Esophagus squamous epithelium (tissue), 5 donors: ENCODE measurements at places on chromosomes 4 and X.

DNA sequence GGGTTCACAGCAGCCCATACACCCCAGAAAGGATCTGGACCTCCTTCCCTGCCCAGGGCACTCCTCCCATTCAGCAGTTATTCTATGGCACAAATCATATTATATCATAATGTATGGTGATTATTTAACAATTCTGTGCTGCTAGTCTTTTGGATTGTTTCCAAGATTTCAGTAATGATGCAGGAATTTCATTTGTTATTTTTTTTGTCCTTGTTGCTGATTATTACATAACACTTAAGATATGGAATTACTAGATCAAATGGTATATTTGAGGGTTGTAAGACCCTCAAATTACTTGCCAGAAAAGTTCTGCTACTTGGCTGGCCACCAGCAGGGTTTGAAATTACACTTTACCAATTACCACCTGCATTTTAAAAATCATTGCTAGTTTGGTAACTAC lies 36.4 kb downstream of the QDPR start:
- DNase-seq, result no peak

GRCh38 chr4:38785901-38786402 lies 3.2 kb upstream of the TLR10 start:
- no peak for DNase-seq

DNA sequence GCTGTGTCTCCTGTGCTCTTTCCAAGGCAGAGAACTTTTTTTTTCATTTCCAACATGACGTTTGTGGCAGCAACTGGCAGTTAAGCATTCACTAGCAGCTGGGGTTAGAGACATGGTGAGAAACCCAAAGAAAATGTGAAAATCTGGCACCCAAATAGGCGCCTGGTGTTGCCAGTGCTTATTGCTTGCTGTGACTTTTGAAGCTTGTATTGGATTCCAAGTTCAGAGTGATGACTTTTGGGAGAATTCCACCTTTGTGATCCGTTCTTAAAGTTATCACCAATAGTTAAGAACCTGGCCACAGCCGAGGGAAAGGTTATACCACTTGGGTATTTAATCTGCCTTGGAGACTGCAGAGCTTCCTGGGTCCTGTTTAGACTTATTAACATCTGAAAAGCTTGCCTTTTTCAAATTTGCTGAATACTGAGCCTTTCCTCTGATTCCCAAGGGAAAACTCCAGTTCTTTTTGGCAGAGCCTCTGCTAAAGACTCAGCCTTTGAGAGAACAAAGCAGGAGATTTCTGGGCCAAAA lies 101.0 kb downstream of the OPHN1 start:
- no peak for DNase-seq

DNA sequence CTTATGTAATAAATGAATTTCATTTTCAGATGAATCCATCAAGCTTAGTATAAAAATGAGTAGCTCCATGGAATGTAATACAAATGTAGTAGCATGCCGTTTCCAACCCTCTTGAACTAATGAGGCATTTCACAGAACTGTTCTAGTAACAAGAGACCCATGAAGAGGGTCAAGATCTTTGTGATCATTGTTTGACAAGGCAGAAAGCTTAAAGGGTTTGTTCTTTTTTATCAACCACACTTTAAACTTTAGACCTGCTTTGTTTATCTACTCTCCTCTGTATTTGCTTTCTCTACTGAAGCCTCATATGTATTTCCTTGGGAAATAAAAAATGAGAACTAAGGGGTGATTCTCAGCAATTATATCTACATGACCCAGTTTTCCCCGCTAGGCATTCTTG lies 513.9 kb downstream of the ARAP2 start:
- DNase-seq, result no peak

DNA sequence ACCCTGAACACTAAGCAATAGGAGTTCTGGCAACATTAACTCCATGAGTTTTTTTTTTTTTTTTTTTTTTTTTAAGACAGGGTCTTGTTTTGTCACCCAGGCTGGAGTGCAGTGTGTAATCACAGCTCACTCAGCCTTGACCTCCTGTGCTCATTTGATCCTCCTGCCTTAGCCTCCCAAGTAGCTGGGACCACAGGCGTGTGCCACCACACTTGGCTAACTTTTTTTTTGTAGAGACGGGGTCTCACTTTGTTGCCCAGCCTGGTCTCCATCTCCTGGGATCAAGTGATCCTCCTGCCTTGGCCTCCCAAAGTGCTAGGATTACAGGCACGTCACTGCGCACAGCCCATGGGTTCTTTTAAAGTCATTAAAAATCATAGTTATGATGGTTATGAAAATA lies 5.1 kb downstream of the RHOH start:
- no peak for DNase-seq

GRCh38 chrX:12021698-12022097 lies 116.6 kb upstream of the FRMPD4 start:
- DNase-seq, result no peak

DNA sequence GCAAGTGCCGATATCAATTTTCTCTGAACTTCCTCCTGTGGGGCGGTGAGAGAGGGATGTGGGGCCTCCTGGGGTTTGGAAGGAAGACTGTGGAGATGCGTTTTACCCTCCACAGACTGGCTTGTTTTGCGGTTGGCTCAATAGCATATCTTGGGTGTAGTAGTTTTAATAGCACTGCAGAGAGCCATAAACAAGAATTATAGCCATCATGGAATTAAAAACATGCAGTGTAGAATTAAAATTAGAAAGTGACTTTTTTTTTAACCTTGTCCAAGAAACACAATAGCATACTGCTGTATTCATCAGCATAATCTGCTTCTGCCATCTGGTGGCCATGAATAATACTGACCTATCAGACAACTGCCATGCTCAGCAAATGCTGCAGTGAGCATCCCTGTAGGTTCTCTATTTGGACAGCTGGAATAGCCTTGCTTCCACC lies 47.3 kb upstream of the SCML1 start:
- no peak for DNase-seq

- no peak for DNase-seq
These were observed 454 bp downstream of the BTC start for GRCh38 chr4:74793757-74794381.

GRCh38 chrX:67724359-67725110 lies 180.7 kb downstream of the AR start:
- DNase-seq, result no peak

DNA sequence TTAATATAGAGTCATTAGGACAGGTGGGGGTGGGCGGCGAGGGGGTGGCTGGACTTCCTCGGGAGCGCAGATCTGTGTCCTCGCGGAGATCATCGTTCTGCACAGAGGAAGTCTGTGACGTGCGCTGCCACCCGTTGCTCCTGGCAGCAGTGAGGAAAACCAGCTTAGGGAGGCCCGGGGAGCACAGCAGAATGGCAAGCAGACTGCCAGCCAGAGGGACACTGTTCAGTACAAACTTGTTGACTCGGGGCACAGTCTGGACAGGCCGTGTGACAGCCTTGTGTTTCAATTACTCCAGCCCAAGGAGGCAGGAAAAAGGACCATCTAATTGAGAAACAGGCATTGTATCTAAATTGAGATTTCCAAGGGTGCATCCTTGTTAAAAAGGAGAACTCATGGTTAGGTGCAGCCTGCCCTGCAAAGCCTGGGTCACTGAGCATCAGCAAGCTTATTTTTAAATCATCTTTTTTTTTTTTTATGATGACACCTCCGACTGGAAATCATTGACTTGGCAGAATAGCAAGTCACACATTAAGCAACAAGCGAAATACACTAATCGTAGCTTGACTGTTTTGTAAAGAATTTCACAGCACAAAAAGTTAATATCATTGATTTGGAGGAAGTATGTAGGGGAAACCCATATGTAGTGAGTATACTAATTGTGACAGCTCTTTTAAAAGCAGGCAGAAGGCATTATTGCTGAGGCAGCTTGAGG lies 512.0 kb upstream of the FAT1 start:
- DNase-seq, result no peak

- DNase-seq, result no peak
These were observed 1552.6 kb downstream of the C4orf33 start for GRCh38 chr4:130648570-130648969.

DNA sequence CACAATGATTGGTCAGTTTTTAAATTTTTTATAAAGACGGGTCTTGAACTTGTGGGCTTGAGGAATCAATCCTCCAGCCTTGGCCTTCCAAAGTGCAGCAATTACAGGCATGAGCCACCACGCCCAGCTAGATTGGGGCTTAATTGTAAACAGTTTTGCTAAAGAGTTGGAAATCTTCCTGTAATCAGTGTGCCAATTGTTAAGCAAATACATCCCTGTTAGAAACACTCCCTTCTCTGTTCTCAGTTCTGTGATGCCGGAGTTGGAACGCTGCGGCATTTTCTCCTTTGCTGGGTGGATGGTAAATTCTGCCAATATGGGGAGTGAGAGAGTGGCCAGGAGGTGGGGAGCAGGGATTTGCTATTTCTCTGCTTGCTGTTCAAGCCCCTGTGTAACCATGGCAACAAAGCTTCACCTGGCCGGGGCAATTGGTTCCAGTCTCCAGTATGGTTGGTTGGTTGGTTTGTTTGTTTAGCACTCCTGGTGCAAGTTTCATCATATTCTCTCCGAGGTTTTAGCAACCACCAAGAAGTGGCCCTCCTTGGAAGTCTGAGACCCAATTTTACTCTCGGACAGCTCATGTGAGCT lies 3.0 kb upstream of the SPATA4 start:
- DNase-seq, result no peak

DNA sequence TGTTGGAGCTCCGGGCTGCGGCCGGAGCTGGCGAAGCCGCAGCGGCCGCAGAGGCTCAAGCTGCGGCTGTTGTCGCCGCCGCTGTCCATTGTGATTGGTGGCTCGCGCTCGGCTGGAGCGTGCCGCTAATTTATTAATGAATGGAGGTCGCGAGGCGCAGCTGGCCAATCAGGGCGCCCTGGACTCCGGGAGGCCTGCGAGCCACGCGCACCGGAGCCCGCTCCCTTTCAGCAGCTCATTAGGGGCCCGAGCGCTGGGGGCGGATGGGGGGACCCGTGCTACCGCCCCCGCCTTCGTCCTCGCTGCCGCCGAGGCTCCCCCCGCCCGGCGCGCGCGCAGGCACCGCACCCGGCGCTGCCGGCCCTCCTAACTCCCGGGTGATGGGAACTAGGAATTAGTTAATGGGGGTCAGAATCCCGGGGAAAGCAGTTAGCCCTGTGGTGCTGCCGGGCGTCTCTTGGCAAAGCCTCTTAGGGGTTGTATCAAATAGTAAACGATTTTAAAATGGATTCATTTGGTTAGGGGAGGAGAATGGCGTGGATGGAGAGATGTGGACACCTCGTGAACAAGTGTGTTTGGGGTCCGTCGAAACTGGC lies 589 bp upstream of the NEUROG2 start:
- DNase-seq, result no peak

DNA sequence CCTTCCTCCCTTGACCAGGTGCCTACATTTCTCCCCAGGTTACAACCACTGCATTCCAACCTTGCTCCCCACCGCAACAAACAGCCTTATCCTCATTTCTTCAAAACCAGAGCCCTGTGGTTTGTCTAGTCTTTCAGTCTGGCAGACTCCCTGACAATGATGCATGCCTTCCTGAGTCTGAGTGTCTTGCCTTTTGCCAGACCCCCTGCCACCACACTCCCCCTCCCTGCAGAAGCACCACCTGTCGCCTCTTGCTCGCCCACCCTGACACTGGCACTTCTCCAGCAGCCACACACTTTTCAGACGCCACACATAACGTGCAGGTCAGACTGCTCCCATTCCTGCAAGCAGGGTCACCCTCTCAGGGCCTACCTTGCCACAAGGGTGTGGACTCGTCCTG lies 349.2 kb upstream of the NOCT start:
- no peak for DNase-seq

- DNase-seq, result no peak
These were observed 1.6 kb downstream of the MAPK10 start for GRCh38 chr4:86358257-86358656.

GRCh38 chr4:154559494-154560418 lies 3.1 kb upstream of the FGB start:
- DNase-seq, result no peak

- no peak for DNase-seq
These were observed 688 bp upstream of the EVC start for GRCh38 chr4:5710065-5710960.

- DNase-seq, result no peak
These were observed 50.8 kb upstream of the MCF2 start for GRCh38 chrX:139758809-139759208.

- DNase-seq, result no peak
These were observed 155.0 kb upstream of the MAOA start for GRCh38 chrX:43500996-43501694.

- no peak for DNase-seq
These were observed 196.6 kb upstream of the AGA start for GRCh38 chr4:177638871-177639270.

GRCh38 chr4:6720202-6720699 lies 4.3 kb downstream of the BLOC1S4 start:
- no peak for DNase-seq

DNA sequence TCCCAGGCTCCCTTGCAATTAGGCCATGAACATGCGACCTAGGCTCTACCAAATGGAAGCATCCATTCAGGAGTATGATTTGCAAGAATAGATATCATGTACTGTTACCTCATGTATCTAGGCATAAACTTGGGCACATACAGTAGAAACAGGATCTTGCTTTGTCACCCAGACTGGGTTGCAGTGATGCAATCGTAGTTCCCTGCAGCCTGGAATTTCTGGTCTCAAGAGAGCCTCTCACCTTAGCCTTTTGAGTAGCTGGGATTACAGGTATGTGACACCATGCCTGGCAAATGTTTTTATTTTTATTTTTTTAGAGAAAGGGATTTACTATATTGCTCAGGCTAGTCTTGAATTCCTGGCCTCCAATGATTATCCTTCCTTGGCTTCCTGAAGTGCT lies 994.2 kb downstream of the ADGRL3 start:
- DNase-seq, result no peak

GRCh38 chr4:139903845-139904244 lies 238.2 kb downstream of the MGST2 start:
- DNase-seq, result no peak

DNA sequence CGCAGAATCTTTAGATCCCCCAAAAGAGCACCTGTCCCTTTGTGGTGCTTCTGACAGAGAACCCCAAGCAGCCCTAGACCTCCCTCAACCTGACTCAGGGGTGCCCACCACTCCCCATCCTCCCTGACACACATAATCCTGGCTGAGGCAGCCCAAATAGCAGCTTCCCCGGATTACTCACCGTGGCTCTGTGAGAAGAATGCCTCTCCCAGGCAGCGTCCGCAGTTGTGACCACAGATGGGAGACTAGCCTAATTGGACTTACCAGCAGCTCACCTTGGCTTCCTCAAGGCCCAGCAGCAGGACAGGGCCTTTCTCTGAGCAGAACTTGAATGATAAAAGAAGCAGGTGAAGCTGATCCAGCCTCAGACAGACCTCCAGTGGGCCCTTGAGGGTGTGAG lies 10.3 kb upstream of the ODAPH start:
- no peak for DNase-seq

GRCh38 chr4:139628184-139629012 lies 37.2 kb upstream of the MGST2 start:
- DNase-seq, result no peak
